ENCODE measurements at places on chromosomes 16 and 17. TPM values are rescaled to one million over a fixed set of nuclear protein-coding genes. Genes with fewer than 3 reads are reported as not detected.

The SNRNP25 gene
- total RNA-seq = 12.3 TPM

The KRTAP9-4 gene
- not detected for total RNA-seq

The CDRT4 gene
- 11.6 TPM for total RNA-seq

The HSPB9 gene
- total RNA-seq = not detected
